ENCODE measurements at places on chromosomes 2 and 18.
A peak's percentile ranks its signal among the peaks of the same experiment; 100 is the strongest.

- no peak for DNase-seq
Observed at GRCh38 chr2:28232295-28232694, 160.4 kb upstream of the FOSL2 start.

DNA sequence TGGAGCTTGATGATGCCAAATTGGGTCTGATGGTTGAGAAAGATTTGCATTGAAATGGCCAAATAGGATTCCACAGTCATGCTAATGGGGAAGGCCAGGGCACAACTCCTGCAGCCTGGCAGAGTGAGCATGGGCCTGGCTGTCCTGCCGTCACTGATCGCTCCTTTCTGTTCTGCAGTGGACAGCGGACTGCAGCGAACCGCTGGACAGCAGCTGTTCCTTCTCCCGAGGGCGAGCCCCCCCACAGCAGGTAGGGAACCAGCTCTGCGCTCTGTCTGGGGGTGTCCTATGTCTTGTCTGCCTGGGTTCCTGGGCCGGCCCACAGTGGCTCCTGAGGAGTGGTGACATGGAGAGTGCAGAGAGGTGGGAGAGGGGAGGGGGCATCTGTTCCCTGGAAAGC is 97.6 kb downstream of the CTIF start:
- DNase-seq, result no peak

DNA sequence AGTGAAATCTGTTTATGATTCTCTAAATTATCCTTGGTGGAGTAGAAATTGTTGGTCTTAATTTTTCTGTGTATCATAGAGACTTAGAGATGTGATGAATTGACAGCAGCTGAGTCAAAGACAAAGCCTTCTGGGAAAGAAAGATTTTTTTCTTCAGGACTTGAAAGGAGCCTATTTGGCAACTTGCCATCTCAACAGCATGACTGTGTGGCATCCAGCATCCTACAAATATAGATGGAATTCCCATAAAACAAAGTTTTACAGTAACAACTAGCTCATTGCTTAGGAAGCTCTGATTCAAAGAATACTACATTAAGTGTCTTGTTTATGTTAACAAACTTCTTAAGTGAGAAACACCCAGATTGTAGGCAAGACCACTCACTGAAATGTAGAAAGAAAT is 79.2 kb upstream of the SETBP1 start:
- peak; percentile 9 for DNase-seq

DNA sequence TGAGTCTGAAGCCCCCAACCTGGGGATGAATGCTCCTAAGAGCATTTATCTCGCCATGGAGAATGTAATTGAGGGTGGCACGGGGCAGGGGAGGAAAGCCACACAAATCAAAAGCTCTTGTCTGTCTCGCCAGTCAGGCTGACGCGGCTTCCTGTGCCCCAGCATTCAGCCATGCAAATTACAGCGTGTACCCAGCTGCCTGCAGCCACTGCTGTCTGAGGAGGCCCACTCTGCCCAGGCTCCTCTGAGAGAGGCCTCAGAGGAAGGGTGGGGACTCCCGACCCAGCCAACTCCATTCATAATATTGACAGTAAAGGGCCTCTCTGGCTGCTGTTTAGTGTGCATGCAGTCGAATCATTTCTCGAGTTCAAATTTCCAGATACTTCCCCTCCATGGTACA is 22.0 kb downstream of the SMAD7 start:
- no peak for DNase-seq

DNA sequence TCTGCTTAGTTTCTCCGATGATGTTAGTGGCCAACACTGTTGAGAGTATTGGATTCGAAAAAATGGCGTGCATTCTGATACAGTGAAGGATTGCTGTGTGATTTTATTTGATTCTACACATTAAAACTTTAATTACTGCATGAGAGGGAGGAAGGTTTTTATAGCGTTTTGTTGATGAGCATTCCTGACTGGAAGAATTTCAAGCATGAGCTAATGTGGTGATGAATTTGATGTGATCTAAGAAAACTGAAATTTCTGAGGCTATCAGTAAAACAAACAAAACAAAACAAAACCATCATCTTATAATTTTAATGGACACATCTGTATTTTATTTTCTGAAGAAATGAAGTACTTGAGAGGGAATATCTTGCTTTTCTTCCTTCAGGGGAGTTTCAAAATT is 59.6 kb downstream of the ITGB6 start:
- DNase-seq, result no peak

- peak; percentile 92 for DNase-seq
Observed at GRCh38 chr2:230793572-230794359, 71.0 kb upstream of the ITM2C start.

GRCh38 chr18:23593720-23594119 is 7.4 kb upstream of the NPC1 start:
- no peak for DNase-seq

- no peak for DNase-seq
Observed at GRCh38 chr2:239204136-239204875, 196.5 kb downstream of the HDAC4 start.

GRCh38 chr2:26080356-26080755 is 46.5 kb downstream of the RAB10 start:
- no peak for DNase-seq

- DNase-seq, result no peak
Observed at GRCh38 chr2:17958466-17959092, 80.1 kb downstream of the KCNS3 start.

- no peak for DNase-seq
Observed at GRCh38 chr2:128275498-128276045, 43.1 kb downstream of the HS6ST1 start.

- no peak for DNase-seq
Observed at GRCh38 chr2:170679607-170680079, 35.5 kb upstream of the SP5 start.

DNA sequence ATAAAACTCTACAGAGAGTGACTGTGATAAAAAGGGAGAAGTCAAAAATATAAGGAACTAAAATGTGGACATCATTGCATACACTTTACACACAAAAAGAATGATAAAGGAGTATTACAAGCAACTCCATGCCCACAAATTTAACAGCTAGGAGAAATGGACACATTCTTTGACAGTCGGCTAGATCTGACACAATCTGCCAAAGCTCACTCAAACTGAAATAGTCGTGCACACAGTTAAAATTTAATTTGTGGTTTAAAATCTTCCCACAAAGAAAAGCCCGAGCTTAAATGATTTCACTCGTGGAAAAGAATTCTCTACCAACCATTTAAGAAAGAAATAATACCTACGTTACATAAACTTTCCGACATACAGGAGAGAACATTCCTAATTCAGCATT is 132.4 kb downstream of the ZAP70 start:
- DNase-seq, result no peak

DNA sequence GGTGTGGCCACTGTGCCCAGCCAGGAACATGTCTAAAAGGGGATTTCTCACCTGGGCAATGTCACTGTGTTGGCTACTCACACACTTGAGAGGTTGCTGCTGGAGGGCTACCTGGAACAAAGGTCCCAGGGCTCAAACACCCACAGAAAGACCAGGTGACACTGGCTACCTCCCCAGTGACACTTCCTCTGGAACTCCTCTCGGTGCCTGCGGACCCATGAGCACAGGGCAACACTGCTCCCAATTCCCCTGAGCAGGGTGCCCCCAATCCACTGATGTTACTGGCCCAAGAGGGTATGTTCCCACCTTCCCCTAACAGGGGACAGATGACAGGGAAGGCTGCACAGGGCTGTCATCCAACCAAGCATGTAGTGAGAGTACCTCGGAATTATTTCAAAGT is 5.8 kb downstream of the NPPC start:
- no peak for DNase-seq

GRCh38 chr2:171762879-171763573 is 75.8 kb downstream of the DYNC1I2 start:
- no peak for DNase-seq

- DNase-seq, result no peak
Observed at GRCh38 chr2:643761-644160, 33.4 kb downstream of the TMEM18 start.

DNA sequence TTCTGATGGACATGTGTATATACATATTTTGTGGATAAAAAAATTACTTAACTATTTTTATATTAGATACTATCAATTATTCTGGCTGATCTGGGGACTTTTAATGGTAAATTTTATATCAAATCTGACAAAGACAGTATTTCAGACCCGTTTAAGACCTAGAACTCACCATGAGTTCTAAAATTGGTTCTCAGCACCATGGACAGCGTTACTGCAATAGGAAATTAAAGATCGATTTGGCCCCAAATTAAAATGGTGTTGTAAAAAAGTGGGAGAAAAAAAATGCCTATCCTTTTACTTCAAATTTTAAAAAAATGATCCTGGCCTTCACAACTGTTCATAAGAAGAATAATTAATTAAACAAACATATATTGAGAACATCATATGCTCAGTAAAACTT is 919 bp upstream of the SCN2A start:
- DNase-seq, result peak; percentile 24

DNA sequence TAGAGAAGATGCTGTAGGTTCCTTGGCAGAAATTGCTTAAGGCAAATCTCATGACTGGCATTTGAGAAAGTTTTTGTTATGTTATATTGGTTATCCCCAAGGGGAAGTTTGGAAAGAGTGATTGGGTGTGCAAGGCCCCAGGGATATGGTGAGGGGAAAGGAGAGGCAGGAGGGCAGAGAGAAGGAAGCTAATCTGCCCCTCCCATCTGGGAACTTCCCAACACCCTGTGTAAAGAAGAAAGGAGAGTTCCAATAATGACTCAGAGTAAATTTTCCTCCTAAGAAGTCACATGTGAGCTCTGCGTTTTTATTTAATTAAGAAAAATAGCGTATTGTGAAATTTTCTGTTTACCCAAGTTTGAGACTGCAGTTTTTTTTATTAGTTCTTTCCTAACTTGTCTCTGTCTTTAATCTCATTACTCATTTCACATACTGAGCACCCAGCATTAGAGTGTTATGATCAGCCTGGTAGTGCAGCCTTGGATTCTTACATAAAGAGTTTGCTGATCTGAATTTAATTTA is 3.1 kb upstream of the KYNU start:
- DNase-seq, result peak; percentile 33

DNA sequence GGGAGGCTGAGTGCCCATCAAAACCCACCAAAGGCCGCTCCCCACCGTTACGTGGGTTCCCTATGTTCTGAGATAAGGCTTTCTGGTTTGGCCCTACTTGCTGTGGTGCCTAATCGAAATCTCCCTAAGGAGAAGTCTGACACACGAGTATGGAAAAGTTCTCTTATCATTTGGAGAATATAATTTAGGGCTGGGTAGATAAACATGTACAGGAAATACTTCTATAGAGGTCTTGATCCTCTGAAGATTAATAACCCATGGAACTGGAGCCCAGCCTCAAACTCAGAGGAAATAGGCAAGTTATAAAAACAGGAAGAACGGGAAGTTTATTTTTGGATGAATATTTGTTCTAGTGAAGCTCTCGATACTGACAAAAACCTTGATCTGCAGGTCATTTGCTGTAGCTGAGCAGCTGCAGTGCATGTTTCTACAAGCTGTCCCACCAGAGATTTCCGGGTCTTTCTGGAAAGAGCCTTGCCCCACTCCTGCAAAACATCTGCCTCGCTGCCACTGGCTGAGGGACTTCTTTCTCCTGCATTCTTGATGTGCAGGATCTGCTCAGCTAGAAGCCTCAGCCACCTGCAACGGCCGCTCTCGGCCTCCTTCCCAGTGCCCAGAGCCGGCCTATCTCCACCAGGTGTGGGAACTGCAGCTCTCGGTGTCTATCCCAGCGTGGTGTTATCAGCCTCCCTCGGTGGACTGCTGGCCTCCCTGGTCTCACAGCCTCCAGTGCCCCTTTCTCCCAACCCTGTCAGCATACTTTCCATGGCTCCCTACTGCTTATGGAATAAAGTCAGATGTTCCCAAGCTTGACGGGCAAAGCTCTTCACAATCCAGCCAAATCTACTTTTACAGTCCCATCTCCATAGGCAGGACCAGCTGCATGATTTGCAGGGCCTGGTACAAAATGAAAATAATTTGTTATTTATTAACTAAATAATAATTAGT is 48.6 kb downstream of the SPRED2 start:
- no peak for DNase-seq

GRCh38 chr2:47520825-47521665 is 118.1 kb downstream of the MSH2 start:
- DNase-seq, result peak; percentile 11

GRCh38 chr2:233373316-233373715 is 19.0 kb downstream of the DGKD start:
- no peak for DNase-seq

DNA sequence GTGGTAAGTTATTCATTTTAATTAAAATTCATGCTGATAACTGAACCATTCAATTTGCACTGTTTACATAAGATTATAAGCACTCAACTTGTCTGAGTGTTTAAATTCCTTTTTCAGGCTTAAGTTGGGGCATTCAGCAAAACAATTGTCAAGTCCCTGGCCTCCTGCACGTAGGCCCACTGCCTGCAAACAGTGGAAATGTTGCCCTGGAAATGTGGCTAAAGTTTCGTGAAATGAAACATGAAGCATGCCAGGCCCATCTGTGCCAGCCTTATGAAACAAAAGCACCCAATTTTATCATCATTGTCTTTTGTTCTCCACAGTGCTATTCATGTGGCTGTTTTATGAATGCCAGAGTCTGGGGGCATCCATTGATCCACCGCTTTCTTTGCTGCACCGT is 163.7 kb downstream of the PTGR3 start:
- DNase-seq, result no peak

DNA sequence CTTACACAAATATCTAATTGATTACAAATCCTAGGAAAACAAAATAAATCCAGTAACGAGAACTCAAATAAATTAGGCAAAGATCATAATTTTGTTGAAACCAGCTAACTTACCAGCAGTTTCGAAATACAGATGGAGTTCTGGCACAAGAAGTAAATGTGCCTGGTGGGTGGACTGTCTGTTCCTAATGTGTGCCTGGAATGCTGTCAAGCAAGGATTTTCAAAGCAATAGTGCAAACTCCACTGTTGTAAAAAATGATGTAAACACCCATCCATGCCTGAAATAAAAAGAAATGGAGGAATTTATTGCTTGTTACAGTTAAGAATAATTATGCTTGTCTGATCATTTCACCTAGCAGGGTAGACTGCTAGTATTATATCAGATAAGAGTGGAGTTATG is 423.9 kb upstream of the MAP2 start:
- DNase-seq, result no peak

DNA sequence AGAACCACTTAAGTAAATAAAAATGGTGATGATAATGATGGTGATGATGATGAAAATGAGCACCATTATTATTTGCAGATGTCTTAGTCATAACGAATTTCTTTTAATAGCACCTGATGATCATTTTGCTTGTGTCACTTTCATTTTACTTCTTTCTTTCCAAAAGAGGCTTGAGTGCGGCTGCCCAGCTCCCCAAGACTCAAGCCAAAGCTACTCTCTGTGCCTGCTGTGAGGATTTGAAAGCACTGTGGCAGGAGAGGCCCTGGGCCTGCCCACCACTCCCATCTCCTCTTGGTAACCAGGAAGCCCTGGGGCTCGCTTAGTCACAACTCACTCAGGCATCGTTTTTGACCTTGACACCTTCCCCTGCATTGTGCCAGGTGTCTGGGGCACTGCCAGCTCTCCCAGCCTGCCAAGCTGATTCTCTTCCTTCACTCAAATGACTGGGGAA is 41.2 kb downstream of the RPL37A start:
- no peak for DNase-seq

- no peak for DNase-seq
Observed at GRCh38 chr2:42804338-42804737, 12.0 kb upstream of the HAAO start.

- no peak for DNase-seq
Observed at GRCh38 chr2:199847181-199847864, 3.7 kb downstream of the FTCDNL1 start.
